ENCODE measurements at places on chromosomes 5 and 9.

DNA sequence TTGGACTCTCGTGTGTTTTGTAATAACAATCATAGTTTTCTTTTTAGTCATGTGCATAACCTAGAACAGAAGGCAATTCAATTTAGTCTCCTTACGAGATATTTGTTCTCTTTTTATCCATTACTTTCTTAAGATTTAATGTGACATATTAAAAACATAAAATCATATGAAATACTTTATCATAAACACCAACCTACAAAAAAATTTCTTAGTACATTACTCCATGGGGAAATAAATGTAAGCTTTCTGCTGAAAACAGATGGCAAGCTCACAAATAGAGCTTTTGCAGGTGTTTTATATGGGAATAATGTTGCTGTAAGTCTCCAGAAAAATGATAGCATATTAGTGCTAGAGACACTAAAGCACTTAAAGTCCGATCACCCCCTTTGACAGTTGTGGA, 1035.2 kb upstream of the ARRDC3 start:
- no peak for DNase-seq

GRCh38 chr5:82164977-82165713, 113.0 kb downstream of the RPS23 start:
- DNase-seq, result no peak

DNA sequence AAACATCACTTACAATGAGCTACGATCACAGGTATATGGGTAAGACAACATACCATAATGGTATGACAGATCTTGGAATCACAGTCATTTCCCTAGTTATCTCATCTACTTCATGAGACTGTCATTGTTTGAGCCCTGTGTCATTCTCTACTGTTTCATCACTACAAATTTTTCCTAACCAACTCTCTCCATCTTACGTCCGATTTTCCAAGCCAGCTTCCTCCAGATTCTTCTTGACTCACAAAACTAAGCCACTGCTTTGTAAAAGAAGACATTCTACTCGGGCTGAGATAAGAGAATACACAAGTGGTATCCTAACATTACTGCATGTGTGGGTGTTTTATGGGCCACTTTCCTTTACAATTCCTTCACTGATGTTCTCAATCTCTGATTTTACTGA, 49.6 kb downstream of the SERINC5 start:
- DNase-seq, result no peak

- DNase-seq, result no peak
Observed at GRCh38 chr9:126205265-126205664, 121.4 kb upstream of the MVB12B start.

DNA sequence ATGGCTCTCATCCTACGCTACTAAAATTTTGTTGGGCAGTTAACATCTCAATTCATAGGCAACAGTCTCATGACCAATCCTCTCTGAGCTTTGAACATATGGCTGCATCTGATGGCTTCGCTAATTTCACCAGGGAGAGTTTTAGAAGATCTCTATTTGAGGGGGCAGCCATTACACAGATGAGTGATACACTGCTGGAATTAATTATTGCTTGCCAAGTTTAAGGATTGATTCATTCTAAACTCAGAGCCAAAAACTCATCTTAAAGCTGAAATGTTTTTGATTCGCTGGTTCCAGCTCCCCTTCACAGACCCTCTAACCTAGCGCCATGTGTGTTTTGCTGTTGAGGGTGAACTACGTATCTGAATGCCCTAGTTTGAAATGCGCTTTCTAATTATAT, 519.9 kb upstream of the WWC1 start:
- no peak for DNase-seq

DNA sequence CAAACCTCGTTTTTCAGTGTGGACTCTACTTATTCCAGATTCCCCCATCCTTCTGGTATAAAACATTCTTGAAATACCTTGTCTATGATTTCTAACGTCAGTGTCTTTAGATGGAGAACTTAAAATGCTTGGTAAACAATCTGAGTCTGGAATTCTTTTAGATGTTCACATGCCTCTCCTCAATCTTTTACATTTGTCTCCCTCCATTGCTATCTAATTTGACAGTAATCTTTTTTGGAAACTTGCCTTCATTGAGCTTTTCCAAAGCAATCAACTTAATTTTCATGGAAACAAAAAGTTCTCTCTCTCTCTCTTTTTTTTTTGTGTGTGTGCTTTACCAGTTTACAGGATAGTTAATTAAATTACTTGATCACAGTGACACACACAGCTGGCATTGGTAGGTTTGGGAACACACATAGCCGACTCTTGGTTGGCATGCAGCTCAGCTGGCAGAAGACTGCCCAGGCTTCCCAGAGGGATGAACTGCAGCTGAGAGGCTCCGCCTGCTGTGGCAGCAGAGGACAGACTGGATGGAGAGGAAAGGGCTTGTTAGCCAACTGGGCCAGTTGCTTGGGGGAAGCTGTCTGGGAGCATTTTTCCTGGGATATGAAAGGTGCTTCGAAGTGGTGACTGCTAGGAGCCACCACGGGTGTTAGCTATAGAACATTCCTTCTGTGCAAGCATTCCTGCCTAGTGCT, 271.3 kb downstream of the ZSWIM6 start:
- DNase-seq, result no peak

DNA sequence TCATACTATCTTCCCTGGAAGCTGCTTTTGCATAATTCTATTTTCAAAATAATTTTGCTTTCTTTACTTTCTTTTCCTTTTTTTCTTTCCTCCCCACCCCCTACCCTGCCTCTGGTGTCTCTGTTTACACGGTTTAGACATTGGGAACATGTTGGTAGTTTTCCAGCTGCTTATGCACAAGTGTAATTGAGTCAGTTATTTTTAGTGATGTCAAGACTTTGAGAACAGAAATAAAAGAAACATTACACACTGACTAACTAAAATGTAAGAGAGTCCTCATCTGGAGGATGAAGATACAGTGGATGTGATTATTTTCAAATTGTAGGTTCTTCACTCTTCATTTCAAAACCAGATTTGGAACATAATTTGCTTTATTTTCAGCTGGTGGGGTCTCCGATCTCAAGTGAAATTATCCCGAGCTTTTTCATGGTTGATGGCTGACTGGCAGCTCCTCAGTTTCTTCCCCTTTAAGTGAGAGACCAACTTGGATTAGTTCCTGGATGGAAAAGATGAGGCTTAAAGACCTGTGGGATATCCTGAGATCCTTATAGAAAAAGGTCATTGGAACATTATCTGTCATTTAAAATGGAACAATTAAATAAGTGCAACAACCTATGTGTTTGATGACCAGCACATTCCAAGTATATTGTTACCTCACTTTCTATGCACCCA, 154.4 kb upstream of the ZNF462 start:
- DNase-seq, result no peak

Measured in T-helper 1 cell (primary cell).